Activated CD4-positive, alpha-beta memory T cell treated with anti-CD3 and anti-CD28 coated beads for 36 hours (primary cell): ENCODE measurements at places on chromosomes 4 and X.

GRCh38 chr4:74158466-74159142, 686 bp downstream of the MTHFD2L start:
- no peak for DNase-seq
- peak overlapping the region; percentile 88 for H3K4me3 ChIP-seq
- peaks cover 17% of the 10 kb centered on the region for H3K4me1 ChIP-seq
- peak overlapping the region; percentile 74 for H3K27ac ChIP-seq

GRCh38 chr4:86155766-86156165, 204.1 kb downstream of the MAPK10 start:
- no peak overlapping the region for H3K27ac ChIP-seq
- no peak for DNase-seq
- no peak overlapping the region for H3K4me3 ChIP-seq
- no peaks in the 10 kb centered on the region for H3K36me3 ChIP-seq
- H3K4me1 ChIP-seq: no peaks in the 10 kb centered on the region

GRCh38 chrX:120604361-120604782, 471 bp downstream of the MCTS1 start:
- H3K4me3 ChIP-seq: peak overlapping the region; percentile 95
- peak; percentile 46 for DNase-seq
- no peaks in the 10 kb centered on the region for H3K27me3 ChIP-seq
- peaks cover 3% of the 10 kb centered on the region for H3K36me3 ChIP-seq
- peaks cover 8% of the 10 kb centered on the region for H3K4me1 ChIP-seq

DNA sequence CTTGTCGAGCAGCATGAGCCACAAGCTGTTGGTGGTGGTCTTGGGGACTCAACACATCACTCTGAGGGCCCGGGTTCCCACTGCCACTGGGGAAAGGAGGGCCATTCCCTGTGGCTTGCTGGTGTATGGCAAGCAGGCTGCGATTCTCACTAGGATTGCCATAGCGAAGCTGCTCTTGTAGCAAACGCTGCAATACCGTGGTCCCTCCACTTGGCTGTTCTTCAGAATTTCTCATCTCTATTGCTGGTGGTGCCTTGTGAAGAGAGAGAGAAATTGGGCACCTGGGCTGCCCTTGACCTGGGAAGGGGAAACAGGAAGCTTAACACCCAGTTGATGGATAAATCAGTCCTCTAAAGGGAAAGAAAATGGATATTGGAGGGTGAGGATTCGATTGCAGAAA, 17.7 kb downstream of the AMOT start:
- no peak overlapping the region for H3K27ac ChIP-seq
- no peak for DNase-seq
- H3K36me3 ChIP-seq: no peaks in the 10 kb centered on the region
- H3K4me1 ChIP-seq: peaks cover 8% of the 10 kb centered on the region
- no peak overlapping the region for H3K4me3 ChIP-seq

DNA sequence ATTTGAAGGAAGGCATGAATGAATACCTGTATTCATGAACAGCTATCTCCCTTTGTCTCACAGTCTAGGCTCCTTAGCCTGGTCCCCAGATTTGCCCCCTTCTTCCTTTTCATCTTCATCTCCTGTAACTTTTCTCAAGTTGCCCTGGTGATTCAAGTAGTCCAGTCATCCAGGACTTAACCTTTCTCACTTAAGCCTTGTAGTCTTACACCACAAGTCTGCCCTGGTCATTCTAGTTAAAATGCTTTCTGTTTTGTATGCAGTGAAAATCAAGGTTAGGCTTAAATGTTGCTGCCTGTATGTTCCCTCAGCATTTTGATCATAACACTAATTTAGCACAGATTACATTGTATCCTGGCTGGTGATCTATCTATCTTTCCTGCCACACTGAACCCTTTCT, 58.5 kb upstream of the SLC7A11 start:
- H3K4me1 ChIP-seq: no peaks in the 10 kb centered on the region
- H3K27ac ChIP-seq: no peak overlapping the region
- no peaks in the 10 kb centered on the region for H3K36me3 ChIP-seq
- H3K27me3 ChIP-seq: no peaks in the 10 kb centered on the region

DNA sequence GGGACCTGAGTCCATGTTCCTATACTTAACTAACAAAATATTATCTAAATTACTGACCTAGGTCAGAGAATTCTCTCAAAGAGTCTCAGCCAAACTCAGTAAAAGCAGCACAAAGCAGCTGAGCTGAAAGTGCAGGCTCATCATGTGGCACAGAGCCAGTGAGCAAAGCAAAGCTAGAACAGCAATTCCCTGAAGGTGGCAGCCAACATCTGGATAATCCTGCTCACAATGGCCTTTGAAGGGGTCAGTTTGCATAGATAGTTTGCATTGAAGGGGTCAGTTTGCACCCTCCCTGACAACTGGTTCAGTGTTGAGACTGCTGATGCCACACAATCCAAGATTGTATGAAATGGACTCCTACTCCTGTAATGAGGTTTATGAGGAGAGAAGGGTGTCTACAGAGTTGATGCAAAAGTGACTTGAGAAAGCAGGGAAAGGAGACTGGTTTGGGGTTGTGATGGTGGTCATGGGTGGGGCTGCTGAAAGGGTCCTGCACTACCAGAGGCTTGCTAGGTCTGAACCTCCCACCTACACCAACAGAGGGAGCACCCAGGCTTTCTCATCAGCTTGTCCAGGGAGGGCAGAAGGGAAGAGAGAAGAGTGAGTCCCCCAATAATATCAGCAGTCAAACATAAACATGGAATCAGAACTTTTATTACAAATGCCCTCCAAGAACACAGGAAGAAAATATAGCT, 39.7 kb downstream of the TRIM61 start:
- no peaks in the 10 kb centered on the region for H3K4me1 ChIP-seq
- no peak overlapping the region for H3K27ac ChIP-seq
- no peaks in the 10 kb centered on the region for H3K36me3 ChIP-seq
- DNase-seq: no peak
- H3K4me3 ChIP-seq: no peak overlapping the region
- peaks cover 18% of the 10 kb centered on the region for H3K27me3 ChIP-seq

GRCh38 chr4:10526429-10527222, 69.4 kb upstream of the ZNF518B start:
- no peak overlapping the region for H3K27ac ChIP-seq
- H3K4me1 ChIP-seq: no peaks in the 10 kb centered on the region
- H3K36me3 ChIP-seq: no peaks in the 10 kb centered on the region
- DNase-seq: no peak

- DNase-seq: no peak
- no peak overlapping the region for H3K27ac ChIP-seq
- H3K4me3 ChIP-seq: no peak overlapping the region
- no peaks in the 10 kb centered on the region for H3K36me3 ChIP-seq
Observed at GRCh38 chr4:53476232-53477037, 99.0 kb downstream of the FIP1L1 start.

DNA sequence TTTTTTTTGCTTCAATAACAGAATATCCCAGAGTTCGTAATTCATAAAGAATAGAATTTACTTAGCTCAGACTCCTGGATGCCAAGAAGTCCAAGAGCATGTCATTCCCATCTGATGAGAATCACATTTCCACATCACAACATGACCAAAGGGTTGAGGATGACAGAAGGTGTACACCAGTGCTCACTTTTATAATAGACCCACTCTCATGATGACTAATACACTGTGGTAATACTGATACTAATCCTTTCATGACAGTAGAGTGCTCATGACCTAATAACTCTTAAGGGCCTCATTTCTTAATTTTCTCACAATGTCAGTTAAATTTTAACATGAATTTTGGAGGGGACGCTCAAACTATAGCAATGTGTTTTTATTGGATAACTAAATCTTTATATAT, 69.2 kb downstream of the ZNF732 start:
- no peak overlapping the region for H3K27ac ChIP-seq
- no peak for DNase-seq
- no peaks in the 10 kb centered on the region for H3K27me3 ChIP-seq
